ENCODE measurements at places on chromosomes 6 and 20.

GRCh38 chr6:137824556-137824879 lies 42.5 kb upstream of the TNFAIP3 start:
- DNase-seq: no peak

GRCh38 chr6:63099772-63100459 lies 111.4 kb upstream of the FKBP1C start:
- no peak for DNase-seq

DNA sequence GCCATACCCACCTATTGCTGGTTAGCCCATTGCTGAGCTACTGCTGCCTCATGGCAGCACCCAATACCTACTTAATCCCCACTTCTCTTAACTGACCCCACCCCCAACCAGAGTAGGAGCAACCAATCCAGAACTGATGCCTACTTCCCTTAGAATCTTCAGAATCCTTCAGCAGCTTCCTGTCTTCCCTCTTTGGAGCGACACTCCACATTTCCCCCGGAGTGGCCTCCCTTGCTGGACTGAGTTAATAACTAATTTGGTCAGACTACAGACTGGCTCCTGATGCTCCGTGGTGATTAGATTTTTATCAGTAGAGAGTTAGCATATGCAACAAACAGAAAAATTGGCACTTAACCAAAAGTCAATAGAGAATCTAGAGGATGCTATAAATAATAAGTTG lies 51.2 kb upstream of the UBR2 start:
- DNase-seq: no peak

GRCh38 chr6:43829470-43829869 lies 59.5 kb downstream of the VEGFA start:
- DNase-seq: no peak

GRCh38 chr20:1105599-1106194 lies 12.7 kb upstream of the PSMF1 start:
- no peak for DNase-seq

DNA sequence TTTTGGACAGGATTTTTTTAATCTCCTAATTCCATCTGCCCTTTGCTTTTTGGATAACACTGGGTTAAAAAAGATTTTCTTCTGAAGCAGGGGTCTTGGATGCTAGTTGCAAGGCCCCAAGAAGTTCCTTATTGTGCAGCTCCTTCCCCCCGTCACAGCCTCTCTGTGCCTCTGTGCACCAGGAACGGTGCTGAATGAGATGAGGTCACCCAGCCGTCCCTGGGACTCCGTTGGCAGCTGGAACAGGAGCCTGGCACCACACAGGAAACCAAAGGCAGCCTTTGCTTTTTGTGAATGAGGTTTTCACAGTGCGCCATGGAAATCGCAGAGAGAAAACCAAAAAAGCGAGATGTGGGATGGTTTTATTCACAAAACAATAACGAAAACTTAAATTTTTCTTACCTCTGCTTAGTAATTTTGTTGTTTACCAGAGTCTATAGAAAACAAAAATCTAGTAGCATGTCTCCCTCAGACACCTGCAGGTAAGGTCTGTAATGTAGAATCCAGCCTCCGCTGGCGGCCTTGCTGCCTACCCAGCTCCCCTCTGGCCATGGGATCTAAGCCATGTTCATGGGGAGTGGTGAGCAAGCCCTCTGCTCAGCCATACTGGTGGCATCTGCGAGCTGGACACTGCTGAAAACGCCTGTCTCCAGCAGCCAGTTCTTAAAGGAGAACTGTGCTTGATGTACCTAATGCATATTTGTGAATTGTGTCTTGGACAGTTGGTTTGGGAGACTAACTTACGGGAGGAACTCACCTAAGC lies 40.4 kb upstream of the SYNJ2 start:
- DNase-seq: peak; percentile 86

DNA sequence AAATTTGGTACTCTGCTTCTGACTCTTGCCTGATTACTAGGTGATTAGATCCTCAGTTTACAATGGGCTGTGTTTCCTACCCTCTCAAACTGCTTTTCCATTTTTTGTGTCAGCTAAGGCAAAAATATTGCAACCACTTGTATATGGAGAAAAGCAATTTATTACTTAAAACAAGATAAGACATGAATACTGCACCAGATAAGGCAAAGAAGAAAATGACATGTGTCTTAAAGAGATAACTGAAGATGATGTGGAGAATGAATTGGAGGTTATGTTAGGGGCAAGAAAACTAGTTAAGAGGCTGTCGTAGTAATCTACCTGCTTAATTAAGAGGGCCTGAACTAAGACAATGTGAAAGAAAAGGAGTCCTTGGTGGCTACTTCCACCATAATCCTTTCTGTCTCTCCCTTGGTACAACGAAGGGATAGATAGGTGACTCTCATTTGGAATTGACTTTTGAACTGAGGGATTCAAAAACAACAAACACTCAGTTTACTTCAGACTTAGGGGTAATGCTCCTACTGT lies 16.3 kb upstream of the REV3L start:
- no peak for DNase-seq

GRCh38 chr6:4138186-4138585 lies 2.8 kb upstream of the ECI2 start:
- no peak for DNase-seq

DNA sequence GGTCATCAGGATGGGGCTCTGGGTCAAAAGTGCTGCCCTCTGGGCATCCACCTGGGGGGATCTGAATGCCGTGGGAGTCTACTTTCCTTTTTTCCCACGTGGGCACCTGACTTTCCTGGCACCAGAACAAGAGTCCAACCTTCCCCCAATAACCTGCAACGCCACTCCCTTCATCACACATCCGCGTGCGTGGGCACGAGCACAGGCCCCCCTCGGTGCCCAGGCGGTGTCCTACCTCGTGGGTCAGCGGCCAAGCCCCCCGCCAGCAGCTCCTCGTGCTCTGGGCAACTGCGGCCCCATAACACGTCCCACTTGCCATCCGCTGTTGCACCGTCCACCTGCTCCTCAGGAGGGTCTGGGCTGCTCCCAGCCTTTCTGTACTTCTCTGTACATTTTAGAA lies 87.0 kb downstream of the YTHDF1 start:
- DNase-seq: no peak

- no peak for DNase-seq
Observed at GRCh38 chr6:141513830-141514229, 618.9 kb upstream of the GJE1 start.

DNA sequence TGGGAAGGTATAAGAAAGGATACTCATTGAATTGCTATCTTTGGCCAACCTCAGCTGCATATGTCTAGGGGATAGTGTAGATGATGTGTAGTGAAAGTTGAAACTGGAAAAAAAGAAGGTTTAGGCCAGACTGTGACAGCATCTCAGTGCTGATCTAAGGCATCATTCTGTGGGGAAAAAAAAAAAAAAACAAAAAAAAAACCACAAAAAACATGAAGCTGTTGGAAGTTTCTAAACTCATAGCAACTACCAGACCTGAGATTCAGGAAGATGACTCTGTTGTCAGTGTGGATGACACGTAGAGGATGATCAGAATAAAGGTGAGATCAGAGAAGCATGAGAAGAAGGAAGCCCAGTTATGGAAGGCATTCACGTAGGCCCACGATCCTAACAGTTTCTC lies 100.8 kb upstream of the CNKSR3 start:
- no peak for DNase-seq

- no peak for DNase-seq
Observed at GRCh38 chr20:19291024-19291817, 78.8 kb downstream of the SLC24A3 start.

GRCh38 chr6:502761-503160 lies 111.2 kb downstream of the IRF4 start:
- no peak for DNase-seq

All from midbrain (tissue), 1 donor.